ENCODE measurements at places on chromosomes 2 and 18.

DNA sequence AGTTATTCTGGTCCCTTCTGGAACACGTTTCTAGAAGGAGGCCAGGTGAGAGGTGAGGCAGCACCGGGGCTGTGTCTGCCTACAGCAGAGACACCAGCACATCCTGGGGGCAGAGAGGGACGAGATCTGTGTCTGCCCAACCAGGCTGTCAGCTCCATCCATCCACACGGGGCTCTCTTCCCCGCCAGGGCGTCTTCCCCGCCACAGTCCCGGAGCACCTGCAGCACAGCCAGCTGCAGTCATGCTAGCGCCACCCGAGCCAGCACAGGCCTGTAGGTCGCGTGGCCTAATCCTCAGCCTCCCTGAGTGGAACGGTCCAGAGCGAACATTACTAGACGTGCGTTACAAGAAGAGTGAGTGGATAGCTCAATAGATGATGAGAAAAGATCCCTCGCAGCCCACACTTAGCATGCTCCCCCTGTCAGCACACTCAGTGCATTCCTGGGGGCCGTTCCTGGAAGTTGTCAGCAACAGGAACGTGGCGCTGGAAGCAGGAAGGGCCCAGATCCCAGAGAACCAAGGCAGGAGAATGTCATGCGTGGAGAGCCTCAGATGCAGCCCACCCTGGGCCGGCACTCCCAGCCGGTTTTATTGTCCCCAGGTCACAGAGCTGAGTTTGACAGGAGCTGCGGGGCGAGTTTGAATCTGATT, 179.0 kb downstream of the TWIST2 start:
- DNase-seq, result no peak

- no peak for DNase-seq
Observed at GRCh38 chr2:17270894-17271293, 247.3 kb downstream of the RAD51AP2 start.

DNA sequence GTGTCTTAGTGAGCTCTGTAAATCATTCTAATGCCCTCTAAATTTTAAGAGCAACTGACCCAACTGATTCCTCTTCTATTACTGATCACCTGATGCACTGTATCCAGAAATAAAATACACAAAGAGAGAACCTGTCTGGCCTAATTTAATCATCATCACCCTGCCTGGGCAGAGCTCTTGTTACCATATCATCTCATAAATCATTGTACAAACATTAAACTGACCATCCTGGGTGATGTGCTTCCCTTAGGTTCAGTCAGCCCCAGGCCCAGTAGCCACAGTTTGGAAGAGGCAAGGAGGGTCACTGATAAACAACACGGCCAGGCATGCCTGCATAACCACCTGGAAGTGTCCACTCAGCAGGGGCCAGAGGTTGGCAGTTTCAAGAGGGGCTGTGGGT, 22.7 kb upstream of the ACMSD start:
- no peak for DNase-seq

- no peak for DNase-seq
Observed at GRCh38 chr2:135311962-135312361, 219.1 kb downstream of the ZRANB3 start.

GRCh38 chr2:84450288-84451227, 8.5 kb downstream of the SUCLG1 start:
- DNase-seq, result no peak

DNA sequence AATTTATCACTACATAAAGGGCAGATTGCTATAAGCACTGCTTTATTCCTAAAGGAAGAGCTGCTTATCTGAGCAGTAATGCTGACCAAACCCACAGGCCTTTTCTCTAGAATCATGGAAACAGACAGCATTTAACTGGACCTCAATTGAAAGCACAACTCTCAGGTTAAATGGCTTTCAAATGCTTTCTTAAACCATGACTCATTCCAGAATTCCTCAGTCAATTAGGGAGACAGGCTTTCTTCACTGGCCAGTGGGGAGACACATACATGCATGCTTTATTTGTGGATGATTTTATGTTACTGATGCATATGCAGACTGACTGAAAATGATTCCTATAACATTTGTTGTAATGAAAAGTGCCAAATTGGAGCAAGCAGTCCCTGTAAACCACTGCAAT, 114.6 kb downstream of the ACVR1 start:
- DNase-seq, result no peak

GRCh38 chr2:175414882-175415487, 233.5 kb upstream of the ATP5MC3 start:
- DNase-seq, result peak; percentile 32

DNA sequence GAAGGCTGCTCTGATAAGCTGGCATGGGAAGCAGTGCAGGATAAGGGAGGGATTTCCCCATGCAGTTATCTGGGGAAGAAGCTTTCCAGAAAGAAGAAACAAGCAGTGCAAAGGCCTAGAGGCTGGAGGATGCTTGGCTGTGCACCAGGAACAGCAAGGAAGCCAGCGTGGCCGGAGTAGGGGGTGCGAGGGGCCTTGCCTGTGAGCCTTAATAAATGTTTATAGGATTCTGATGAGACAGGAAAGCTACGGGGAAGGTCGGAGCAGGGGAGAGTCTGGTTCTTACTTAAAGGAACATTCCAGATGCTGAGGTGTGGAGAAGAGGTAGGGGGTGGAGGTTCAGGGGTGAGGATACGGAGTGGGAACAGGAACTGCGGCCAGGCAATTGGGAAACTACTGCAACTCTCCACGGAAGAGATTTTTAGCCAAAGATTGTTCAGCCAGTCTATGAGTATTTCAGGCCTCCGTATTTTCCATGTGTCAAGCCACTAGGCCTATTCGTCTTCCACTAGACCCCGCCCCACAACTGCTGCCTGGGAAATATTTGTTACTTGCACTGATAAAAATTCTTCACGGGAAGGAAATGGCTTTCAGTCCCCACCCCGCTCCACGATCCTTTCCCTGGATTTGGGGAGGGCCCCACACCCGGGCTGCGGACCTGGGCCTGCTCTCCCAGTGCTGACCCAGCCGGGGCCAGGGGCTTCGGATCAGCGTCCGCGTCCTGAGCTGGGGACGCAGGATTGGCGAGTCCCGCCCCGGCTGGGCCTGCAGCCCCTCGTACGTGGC, 516 bp downstream of the EIF2AK2 start:
- DNase-seq, result peak; percentile 53

DNA sequence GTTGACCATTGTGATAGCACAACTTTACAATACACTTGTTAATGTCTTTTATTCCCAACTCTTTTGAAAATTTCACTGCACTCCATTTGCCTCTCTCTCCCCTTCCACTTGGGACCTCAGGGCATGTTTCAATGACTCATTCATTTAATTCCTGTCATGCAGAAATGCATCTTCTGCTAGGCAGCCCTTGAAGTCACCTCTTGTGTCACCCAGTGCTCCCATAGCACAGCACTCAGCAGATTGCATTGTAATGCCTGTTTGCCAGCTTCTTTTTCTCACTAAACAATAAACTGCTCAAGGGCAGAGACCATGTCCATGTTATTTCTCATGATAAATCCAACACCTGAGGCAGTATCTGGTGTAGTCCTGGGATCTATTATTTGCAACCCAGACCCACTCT, 85.9 kb upstream of the ACSL3 start:
- DNase-seq, result no peak

GRCh38 chr2:181235683-181236459, 221.3 kb upstream of the ITGA4 start:
- DNase-seq, result no peak
